Hematopoietic multipotent progenitor cell treated with erythropoietin and hydrocortisone succinate and interleukin-3 and kit ligand, for 15 days (in vitro differentiated cells): ENCODE measurements at places on chromosomes 7 and 10.

DNA sequence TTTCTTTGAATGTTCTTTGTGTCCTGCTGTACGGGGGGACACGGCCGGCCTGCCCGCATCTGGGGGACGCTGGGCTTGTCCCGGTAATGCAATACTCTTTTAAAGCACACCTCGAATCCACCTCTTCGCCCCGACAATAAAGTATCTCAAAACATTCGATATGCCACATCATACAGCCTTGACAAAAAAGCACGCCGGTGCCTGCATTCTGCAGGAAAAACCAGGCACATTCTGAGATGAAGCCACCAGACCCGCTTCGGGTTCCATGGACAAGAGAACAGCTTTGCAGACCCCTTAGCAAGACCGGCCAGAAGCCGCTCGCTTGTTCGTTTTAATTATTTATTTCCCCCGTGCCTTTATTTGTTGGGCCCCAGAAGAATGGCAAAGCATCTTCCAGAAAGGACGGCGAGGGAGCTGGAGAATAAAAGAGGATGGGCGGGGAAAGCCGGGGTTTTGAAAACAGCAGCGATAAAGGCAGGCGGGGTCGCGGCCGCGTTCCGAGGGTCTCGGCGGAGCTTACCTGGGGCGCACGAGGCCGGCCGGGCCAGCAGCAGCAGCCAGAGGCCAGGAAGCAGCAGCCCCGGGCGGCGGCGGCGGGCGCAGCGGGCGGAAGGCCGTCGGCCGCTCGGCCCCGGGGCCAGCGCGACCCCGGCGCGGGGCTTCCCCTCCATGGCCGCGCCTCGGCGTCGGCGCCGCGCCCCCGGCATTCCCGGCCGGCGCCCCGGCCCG lies 462 bp downstream of the KIAA1549 start:
- no peak for DNase-seq

DNA sequence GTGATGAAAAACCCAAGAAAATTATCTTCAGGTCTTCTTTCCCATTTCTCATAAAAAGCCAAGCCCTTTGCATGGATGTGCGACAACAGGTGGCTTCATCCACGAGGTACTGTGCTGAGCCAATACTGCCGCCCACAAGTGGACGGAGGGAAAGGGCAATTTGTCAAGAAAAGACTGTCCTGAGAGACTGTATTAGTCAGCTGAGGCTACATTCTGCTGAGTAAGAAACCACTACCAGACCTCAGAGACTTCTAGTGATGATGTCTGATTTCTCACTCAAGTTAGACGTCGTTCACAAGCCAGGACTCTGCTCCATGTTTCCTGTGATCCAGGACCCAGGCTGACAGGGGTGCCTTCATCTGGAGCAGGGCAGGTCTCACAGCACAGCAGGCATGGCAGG lies 171.5 kb upstream of the CDCA7L start:
- DNase-seq = no peak

DNA sequence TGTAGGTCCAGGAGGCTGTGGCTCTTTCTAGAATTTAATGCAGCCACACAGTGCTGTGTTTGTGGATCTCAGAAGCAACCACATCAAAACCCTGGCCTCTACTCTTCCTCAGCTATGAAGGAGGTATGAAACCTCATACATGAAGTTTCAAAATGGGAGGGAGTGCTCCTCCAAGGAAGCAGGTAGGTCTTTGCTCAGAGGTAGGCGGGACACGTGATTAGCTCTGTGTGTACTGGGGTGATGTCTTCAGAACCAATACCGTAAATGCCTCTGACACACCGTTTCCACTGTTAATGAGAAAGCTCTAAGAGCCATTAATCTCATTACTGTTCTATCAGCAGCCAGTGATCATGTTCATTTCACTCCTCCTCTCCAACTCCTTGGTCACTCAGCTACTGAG lies 126.1 kb downstream of the PLXNA4 start:
- DNase-seq = no peak

- no peak for DNase-seq
These were observed 256.4 kb downstream of the CAMK1D start for GRCh38 chr10:12605580-12606405.

DNA sequence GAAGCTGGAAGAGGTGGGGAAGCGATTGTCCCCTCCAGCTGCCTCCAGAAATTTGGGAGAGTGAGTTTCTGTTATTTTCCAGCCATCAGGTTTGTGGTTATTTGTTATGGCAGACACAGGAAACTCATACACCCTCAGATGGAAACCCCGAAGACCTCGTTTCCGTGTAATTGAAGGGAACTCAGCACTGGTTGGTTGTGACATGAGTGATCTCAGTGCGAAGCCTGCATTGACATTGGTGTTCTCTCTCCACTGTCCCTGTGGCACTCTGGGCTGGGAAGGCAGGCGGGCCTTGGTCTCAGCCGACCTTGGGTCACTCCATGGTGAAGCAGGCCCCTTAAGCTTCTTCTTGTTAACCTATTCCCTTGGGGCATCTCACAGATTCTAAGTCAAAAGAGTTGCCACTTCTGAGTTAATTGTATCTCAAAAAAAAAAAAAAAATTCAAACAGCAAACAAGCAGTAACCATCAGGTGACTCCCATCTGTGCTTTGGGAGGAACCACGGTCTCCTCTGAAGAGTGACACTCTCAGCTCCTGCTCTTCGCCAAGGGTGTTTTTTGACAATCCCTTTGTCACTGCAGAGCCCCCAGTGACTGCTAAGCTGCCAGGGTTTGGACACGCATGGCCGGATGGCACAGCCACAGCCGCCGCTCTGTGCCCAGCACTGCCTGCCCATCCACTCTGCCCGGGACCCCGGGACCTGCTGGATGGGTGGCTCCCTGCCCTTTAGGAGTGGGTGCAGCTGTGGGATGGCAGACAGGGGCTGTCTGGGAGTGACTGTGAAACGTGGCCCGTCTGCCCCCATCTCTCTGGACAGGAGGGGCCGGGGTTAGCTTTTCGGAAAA lies 233.6 kb downstream of the PRPF18 start:
- DNase-seq = no peak
